ENCODE measurements at places on chromosomes 5 and 9.

DNA sequence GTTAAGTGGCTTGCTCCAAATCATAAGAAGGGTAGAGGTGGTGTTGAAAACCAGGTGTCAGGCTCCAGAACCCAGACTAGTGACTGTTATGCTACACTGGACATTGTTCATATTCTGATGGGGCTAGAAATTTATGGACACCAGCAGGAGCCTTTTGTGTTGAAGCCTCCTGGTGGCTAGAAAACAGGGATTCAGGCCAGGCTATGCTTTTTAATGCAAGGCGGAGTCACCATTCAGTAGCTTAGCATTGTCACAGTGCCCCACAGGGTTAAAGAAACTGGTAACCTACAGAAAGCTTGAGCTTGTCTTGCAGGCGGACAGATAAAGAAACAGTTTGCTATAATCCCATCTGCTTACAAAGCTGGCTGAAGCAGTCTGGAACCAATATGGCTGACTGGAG lies 23.0 kb upstream of the GOLM1 start:
- no peak for DNase-seq
- no peak overlapping the region for H3K27ac ChIP-seq
- peaks cover 2% of the 10 kb centered on the region for H3K4me1 ChIP-seq
- H3K4me3 ChIP-seq, result no peak overlapping the region

DNA sequence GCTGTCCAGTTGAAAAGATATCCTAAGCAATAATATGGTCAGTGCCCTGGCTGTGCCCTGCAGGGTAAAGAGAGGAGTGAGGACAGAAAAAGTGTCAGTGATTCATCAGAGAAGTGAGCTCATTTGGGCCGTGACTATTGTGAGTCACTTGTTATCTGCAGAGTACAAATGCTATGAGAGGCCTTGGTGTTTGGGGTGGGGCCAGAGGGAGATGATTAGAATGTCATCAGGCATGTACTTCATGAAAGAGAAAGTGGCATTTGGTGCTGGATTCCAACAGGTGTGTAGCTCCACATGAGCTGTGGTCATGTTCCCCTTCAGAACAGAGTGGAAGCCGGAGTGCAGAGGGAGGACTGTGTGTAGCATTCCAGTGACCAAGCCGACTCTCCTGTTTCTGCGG lies 174.1 kb downstream of the KDM4C start:
- no peaks in the 10 kb centered on the region for H3K27me3 ChIP-seq
- peak; percentile 86 for DNase-seq
- no peak overlapping the region for H3K27ac ChIP-seq
- H3K36me3 ChIP-seq, result no peaks in the 10 kb centered on the region
- H3K4me3 ChIP-seq, result no peak overlapping the region

DNA sequence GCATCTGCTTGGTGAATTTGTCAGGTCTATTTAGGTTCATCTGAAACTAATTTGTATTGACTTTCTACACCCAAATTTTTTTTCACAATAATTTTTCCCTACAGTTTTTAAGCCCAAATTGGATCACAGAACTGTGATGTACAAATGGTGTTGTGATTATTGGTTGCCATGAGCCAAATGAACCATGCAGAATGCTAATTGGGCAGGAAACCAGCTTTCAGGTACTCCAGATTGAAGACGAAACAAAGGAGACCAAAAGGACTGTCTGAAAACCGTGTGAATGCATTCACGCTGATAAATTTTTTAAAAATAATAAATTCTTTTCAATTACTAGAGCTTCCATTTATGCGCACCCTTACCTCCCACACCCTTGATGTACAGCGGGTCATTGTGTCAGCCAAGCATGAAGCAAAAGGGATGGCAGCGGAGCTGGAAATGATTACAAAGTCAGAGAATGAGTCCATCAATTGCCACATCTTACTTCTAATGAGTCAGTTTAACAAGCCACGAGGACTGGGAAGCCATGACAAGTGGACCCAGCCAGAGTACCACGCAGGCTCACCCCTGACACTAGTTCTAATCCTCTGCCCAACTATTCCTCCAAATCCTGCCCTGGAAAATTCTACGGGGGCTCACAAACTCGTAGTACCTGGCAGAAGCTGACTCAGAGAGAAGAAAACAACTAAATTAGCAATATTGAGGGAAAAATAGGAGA lies 66.5 kb downstream of the SEMA6A start:
- H3K27me3 ChIP-seq, result peaks cover 7% of the 10 kb centered on the region
- no peak overlapping the region for H3K4me3 ChIP-seq
- H3K36me3 ChIP-seq, result no peaks in the 10 kb centered on the region
- no peak for DNase-seq

DNA sequence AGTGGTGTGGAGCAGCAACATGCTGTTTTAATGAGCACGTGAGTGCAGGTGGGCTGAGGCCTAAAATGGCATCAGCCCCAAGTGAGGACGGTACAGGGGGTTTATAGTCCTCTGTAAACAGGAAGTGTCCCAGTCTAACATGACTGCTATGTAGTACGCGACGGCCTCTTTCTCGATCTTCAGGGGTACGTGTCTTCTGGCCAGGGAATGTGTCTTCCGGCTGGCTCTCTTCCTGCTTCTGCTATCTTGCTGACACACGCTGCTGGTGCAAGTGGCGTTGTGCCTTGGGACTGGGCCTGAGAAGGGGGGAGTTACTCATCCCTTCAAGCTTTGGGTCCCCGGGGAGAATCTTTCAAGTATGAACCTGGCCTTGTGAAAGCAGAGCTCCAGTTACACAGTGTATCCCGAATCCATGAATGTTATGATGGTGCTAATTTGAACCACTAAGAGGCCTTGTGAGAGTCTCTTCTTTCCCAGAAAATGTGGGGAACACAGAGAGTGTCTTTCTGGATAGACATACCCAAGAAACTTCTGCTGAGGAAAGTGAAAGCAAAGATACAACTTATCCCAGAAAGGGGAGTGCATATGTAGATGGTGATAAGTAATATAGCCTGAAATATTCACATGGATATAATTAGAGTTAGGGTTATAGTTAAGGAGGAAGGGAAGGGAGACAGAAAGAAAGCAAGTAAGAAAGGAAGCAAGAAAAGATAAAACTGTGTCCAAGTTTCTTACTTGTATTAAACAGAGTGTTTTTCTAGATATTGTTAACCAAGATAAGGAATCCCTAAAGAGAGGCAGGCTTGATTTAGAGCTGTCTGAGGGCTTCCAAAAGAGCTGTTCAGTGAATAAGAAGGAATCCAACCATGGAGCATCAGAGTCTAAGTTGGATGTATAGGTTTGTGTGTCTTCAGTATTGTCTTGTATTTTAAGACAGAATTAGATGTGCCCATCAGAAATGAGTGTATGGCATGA lies 35.5 kb upstream of the ANXA2R start:
- H3K27me3 ChIP-seq, result no peaks in the 10 kb centered on the region
- DNase-seq, result no peak
- peaks cover 4% of the 10 kb centered on the region for H3K4me1 ChIP-seq
- peaks cover 22% of the 10 kb centered on the region for H3K36me3 ChIP-seq

DNA sequence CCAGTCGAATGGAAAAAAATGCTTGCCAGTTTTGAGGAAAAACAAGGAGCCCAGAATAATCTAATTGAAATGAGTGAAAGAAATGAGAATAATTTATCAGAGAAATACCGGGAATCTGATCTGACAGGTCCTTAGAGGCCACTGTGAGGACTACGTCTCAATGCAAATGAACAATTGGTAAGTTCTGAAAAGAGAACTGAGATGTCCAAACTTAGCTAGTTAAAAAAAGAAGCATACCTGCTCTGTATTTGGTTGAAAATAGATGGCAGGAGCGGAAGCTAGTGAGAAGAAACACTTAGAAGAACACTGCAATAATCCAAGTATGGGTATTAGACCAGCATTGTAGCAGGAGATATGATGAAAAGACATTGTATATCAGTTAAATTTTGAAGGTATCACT lies 161.2 kb downstream of the CDH9 start:
- no peaks in the 10 kb centered on the region for H3K4me1 ChIP-seq
- no peak for DNase-seq

GRCh38 chr9:107112707-107113243 lies 170.3 kb upstream of the RAD23B start:
- DNase-seq, result no peak
- no peaks in the 10 kb centered on the region for H3K36me3 ChIP-seq
- no peak overlapping the region for H3K4me3 ChIP-seq
- H3K4me1 ChIP-seq, result no peaks in the 10 kb centered on the region
- no peak overlapping the region for H3K27ac ChIP-seq

- no peak overlapping the region for H3K27ac ChIP-seq
- H3K4me1 ChIP-seq, result no peaks in the 10 kb centered on the region
- H3K36me3 ChIP-seq, result no peaks in the 10 kb centered on the region
- no peak for DNase-seq
- H3K4me3 ChIP-seq, result no peak overlapping the region
- H3K27me3 ChIP-seq, result no peaks in the 10 kb centered on the region
Observed at GRCh38 chr9:19446361-19446861, 37.6 kb downstream of the ACER2 start.

GRCh38 chr5:132830436-132831094 lies at the start of gene SHROOM1:
Gene SHROOM1, minus strand, starts transcription at chr5:132830647. Its CDS starts 4,507 bp downstream, at chr5:132826140.
- H3K27ac ChIP-seq, result peak within 1 kb of the TSS; percentile 52
- peak within 1 kb of the TSS; percentile 84 for H3K4me3 ChIP-seq
- DNase-seq, result peak; percentile 27
- peaks cover 4% of the 10 kb centered on the region for H3K4me1 ChIP-seq
- H3K27me3 ChIP-seq, result no peaks in the 10 kb centered on the region
- H3K36me3 ChIP-seq, result no peaks in the 10 kb centered on the region

GRCh38 chr5:162272417-162272816 lies 204.8 kb downstream of the GABRG2 start:
- H3K36me3 ChIP-seq, result no peaks in the 10 kb centered on the region
- no peak for DNase-seq
- no peak overlapping the region for H3K4me3 ChIP-seq
- H3K27ac ChIP-seq, result no peak overlapping the region

- no peaks in the 10 kb centered on the region for H3K4me1 ChIP-seq
- no peak for DNase-seq
- no peak overlapping the region for H3K27ac ChIP-seq
Observed at GRCh38 chr5:90071066-90071465, 338.5 kb downstream of the CETN3 start.

GRCh38 chr5:158436271-158437065 lies 577.5 kb upstream of the CLINT1 start:
- H3K36me3 ChIP-seq, result no peaks in the 10 kb centered on the region
- H3K27me3 ChIP-seq, result no peaks in the 10 kb centered on the region
- H3K4me1 ChIP-seq, result no peaks in the 10 kb centered on the region
- no peak overlapping the region for H3K4me3 ChIP-seq
- no peak overlapping the region for H3K27ac ChIP-seq

GRCh38 chr5:109455598-109456096 lies 45.9 kb upstream of the PJA2 start:
- DNase-seq, result peak; percentile 98
- H3K4me1 ChIP-seq, result peaks cover 3% of the 10 kb centered on the region
- H3K27ac ChIP-seq, result peak overlapping the region; percentile 40
- no peak overlapping the region for H3K4me3 ChIP-seq

DNA sequence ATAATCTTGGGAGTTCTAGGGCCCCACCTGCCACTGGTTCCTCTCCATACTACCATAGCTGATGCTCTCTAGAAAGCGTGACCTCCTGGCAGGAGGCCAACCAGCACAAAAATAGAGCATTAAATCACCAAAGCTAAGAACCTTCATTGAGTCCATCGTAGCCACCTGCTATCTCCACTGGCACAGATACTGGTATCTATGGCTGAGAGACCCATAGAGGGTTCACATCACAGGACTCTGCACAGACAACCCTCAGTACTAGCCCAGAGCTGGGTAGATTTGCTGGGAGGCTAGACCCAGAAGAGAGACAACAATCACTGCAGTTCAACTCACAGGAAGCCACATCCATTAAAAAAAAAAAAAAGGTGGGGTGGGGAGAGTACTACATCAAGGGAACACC lies 509.1 kb downstream of the DTWD2 start:
- no peaks in the 10 kb centered on the region for H3K27me3 ChIP-seq
- no peak overlapping the region for H3K4me3 ChIP-seq
- DNase-seq, result no peak
- no peaks in the 10 kb centered on the region for H3K36me3 ChIP-seq
- H3K4me1 ChIP-seq, result no peaks in the 10 kb centered on the region

- H3K27ac ChIP-seq, result peak overlapping the region; percentile 79
- H3K36me3 ChIP-seq, result no peaks in the 10 kb centered on the region
Observed at GRCh38 chr5:111999286-111999685, 242.3 kb upstream of the NREP start.

GRCh38 chr5:15506897-15507296 lies 6.9 kb downstream of the FBXL7 start:
- no peaks in the 10 kb centered on the region for H3K27me3 ChIP-seq
- H3K27ac ChIP-seq, result no peak overlapping the region
- no peaks in the 10 kb centered on the region for H3K36me3 ChIP-seq
- peaks cover 12% of the 10 kb centered on the region for H3K4me1 ChIP-seq

DNA sequence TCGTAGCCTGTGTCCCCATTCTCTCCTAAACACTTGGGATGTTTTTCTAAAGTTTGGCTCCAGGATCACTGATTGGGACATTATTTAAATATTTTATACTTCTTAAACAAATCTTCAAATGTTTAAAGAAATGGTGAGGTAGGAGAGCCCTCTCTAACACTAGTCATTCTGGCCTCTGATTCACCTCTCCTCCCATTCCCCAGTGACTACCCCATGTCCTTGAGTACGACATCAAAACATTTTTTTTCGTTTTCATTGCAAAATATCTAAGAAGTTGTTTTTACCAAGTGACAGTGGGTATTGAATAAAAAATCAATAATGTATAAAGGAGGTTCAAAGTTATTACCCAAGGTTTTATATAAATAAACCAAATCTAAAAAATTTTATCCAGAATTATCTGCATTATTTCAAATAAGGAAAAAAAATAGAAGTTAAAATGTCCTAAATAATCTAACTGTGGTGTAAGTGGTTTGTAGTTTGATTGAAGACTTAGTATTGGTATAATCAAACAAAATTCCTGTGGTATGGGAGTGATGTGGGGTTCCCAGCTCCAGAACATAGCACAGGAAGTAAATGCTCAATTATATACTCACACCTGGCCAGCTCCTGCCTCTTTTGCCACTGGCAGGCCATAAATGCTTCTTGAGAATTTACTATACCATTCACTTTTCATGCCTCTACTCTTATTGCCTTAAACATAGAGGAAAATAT lies 51.1 kb downstream of the MAST4 start:
- no peak overlapping the region for H3K27ac ChIP-seq
- no peak for DNase-seq
- no peak overlapping the region for H3K4me3 ChIP-seq
- no peaks in the 10 kb centered on the region for H3K4me1 ChIP-seq

GRCh38 chr5:16147179-16147900 lies 32.3 kb downstream of the MARCHF11 start:
- H3K4me1 ChIP-seq, result no peaks in the 10 kb centered on the region
- no peaks in the 10 kb centered on the region for H3K36me3 ChIP-seq
- H3K27me3 ChIP-seq, result no peaks in the 10 kb centered on the region
- H3K27ac ChIP-seq, result no peak overlapping the region
- no peak for DNase-seq

GRCh38 chr5:139272471-139273321 lies 20.8 kb upstream of the MATR3 start:
- H3K27me3 ChIP-seq, result no peaks in the 10 kb centered on the region
- H3K36me3 ChIP-seq, result peaks cover 6% of the 10 kb centered on the region
- no peak overlapping the region for H3K4me3 ChIP-seq
- peak overlapping the region; percentile 62 for H3K27ac ChIP-seq
- peak; percentile 62 for DNase-seq

Measured in IMR-90 (cell line).